ENCODE measurements at places on chromosomes 6 and 20. TPM values are rescaled to one million over a fixed set of nuclear protein-coding genes. Genes with fewer than 3 reads are reported as not detected.

DNA sequence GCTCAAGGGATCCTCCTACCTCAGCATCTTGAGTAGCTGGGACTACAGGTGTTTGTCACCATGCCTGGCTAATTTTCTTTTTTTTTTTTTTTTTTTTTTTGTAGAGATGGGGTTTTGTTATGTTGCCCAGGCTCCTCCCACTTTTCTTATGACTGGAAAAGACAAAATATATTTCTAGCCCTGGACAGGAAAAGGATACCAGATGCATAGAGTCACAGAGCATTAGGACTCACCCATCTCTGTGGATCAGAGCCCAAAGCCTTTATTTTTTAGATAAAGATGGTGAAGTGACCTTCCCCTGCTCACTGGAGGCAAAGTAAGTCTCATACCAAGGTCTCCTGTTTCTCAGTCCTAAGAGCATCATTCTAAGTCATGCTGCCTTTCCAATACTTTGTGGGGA, 3.4 kb downstream of the TRIM10 start:
- no peak for DNase-seq

The MRAP2 gene
- total RNA-seq, result 0.12 TPM

DNA sequence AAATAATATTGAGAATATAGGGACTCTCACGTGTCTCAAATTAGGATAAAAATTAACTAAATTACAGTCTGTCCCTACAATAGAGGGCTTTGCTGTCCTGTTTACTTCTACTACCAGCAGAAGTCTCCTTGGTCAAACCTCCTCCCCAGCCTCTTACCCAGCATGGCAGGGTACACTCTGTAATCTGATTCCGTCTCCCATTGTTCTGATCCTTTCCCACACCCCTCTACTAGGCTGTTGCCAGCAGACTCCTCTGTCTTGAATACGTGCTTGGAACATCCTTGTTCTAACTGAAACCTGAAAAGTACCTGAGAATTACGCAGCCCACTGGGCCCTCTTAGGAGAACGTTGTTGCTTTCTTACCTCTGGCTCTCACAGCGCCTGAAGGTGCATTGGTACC, 112.2 kb upstream of the PREP start:
- no peak for DNase-seq

DNA sequence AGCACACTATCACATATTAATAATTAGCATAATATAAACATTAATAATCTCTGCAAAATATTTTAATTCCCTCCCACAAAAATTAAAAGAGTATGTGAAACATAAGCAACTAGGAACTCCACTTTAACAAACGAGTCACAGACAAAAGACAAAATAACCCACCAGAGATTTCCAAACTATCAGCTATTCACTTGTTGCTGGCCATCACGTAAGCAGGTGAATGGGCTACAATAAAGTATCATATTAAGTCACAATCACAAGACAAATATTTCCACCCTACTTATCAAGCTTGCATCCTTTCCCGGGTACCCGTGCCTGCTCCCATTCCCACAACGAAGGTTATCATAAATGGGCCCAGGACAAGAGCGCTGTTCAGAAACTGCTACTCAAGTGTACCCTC, 2.5 kb downstream of the HDAC2 start:
- DNase-seq, result no peak

The HLA-DRA gene
- total RNA-seq, result 1.2 TPM

DNA sequence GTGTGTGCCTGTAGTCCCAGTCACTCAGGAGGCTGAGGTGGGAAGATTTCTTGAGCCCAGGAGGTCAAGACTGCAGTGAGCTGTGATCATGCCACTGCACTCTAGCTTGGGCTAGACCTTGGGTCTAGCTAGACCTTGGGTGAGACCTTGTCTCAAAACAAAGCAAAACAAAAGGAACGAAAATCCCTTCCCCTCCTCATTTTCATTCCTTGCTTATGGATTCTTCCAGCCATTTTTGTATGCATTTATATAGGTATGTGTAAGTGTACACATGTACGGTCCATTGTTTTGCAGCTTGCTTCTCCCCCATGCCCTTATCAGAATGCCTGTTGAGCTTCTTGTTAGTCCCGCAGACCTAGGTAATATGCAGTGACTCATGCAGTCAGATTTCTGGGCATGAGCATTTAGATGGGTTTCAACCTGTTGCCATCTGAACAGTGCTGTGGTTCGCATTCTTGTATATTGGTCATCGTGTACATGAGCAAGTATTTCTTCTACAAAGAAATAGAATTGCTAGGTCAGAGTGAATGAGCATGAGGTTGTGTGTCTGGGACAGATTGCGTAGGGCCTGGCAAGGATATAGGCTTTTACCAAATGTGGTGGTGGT, 73.2 kb downstream of the ATRN start:
- DNase-seq, result peak; percentile 73

All from M059J (cell line).